ENCODE measurements at places on chromosomes 6 and 20.

DNA sequence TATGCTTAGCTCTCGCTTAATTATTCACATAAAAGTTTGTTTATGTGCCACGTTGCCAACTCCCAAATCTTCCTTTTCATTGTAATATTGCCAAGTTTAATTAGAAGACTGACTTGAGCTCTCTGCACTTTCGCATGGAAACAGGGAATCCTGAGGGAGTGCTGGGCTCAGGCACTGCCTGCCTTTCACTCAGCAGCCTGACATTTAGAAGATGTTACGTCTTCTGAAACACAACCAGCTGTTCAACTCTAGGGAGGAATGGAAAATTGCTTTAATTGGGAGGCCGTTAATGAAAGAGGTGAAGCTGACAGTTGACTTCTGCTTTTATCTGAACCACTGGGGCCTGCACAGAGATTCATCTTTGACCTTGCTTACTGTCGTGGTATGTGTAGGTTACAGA lies 77.4 kb upstream of the MTHFD1L start:
- no peak for DNase-seq

DNA sequence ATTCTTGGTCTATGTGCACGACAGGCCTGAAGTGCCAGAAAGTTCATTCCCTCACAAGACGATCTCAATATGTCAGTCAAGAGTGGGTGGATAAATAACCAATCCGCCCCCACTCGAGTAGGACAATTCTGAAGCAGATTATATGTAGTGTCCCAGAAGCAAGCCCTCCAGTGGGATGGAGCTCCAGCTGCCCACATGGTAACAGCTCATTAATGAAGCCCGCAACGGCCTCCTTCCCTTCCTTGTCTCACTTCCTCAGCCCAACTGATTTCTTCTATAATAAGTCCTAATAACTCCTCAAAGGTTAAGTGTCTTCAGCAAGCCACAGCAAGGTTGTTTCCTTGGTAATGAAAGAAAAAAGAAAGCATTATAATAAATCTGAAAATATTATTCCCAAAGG lies 82.1 kb upstream of the F13A1 start:
- no peak for DNase-seq

- no peak for DNase-seq
Measured at GRCh38 chr20:63792866-63793265, 38.2 kb downstream of the ZBTB46 start.

DNA sequence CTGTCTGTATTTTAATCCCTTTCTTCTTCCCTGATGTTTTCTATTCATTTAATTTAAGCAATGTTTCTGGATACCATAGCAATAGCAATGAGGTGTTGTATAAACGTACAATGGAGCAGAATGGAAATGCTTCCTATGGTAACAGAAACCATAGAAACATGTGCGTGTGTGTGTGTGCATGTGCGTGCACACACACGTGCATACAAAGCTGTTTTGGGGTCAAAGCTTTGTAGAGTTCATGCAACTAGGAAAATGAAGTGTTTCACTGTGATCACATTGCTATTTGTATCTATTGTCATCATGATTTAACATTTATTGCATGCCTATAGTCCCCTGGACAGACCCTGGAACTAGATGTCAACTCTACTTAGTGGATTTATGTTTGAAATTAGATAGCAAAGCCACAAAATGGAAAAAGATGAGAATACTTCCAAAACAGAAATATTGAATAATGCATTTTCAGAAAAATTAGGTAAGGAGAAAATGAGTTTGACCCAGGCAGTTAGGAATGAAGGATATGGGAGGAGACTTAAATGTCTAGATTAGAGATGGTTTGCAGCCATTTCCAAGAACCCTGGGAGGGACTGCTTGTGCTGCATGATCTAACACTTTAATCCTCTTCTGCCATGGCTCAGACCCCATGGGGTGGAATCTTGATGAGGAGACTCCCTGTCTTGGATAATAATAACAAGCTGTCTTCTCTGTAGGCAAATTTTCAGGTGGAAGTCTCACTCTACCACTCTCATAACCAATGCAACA lies 124.4 kb downstream of the TRMT11 start:
- no peak for DNase-seq

All from NCI-H1436 (cell line).